HAP-1 (cell line): ENCODE measurements at places on chromosomes 1 and 21.

GRCh38 chr1:24206083-24206464 is 19.0 kb upstream of the IFNLR1 start:
- no peak for DNase-seq

- no peak for DNase-seq
These were observed 24.2 kb upstream of the CR2 start for GRCh38 chr1:207429963-207430362.

DNA sequence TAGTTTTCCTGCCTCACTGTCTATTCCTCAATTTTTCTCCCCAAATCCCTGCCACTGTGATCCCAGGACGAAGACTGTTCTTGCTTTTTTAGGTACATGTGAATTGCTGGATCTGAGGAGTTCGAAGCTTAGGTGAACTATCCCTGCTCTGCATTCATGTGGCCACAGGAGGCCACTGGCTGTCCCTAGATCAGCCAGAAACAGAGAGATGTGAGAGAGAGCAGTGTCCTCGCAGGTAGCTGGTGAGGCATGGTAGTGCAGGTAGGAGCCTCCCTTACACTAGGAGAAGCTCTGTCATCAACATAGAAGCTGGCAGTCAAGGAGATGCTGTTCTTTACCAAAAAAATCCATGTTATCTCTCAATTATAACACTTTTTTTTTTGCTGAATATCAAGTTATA is 71.5 kb downstream of the USP24 start:
- DNase-seq = no peak

DNA sequence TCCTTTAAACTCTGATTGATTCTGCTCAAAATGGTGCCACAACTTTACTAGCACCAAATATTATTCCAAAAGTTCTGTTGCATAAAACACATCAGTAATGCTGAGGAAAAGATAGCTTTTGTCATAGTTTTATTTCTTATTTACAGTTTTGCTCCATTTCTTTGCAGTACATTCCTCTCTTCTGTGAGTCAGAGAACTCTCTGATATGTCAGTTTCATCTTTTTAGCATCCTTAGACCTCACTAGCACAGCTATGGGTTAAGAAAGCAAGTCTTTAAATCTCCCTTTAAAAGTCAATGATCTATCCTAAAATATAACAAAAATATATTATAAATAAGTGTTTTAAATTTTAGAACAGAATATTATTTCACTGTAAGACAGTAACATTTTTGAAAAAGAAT is 356.6 kb upstream of the SNX7 start:
- no peak for DNase-seq

DNA sequence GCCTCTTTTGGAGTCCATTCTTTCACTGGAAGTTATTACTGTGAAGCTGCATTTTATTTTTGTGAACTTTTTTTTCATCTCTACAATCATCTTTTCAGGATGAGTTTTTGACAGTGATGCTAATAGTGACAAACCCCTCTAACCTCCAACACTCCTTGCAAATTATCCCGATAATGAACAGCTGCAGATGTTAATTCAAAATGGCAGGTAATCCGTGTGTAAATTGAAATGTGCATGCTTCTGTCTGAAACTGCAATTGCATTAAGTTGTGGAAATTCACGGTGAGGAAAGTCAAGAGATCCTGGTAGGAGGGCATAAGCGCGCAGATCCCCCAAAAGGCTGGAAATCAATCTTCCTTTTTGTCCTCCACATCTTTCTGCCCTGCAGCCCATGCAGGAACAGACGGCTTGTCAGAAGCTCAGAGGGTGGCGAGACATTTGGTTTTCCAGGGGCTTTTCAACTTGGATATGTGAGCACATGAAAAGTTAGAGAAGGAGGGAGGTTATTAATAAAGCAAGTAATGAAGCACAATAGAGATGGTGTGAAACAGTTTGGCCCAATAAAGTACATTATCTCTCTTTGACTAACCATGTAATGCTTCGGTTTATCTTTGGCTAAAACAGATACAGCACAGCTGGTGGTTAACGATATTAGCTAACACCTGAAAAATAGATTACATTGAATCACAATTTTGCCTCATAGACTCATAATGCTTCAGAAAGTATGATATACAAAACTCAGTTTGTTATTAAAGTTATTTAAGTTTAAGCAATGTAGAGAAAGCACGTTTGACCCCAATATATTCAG is 143.5 kb upstream of the COA6 start:
- no peak for DNase-seq

DNA sequence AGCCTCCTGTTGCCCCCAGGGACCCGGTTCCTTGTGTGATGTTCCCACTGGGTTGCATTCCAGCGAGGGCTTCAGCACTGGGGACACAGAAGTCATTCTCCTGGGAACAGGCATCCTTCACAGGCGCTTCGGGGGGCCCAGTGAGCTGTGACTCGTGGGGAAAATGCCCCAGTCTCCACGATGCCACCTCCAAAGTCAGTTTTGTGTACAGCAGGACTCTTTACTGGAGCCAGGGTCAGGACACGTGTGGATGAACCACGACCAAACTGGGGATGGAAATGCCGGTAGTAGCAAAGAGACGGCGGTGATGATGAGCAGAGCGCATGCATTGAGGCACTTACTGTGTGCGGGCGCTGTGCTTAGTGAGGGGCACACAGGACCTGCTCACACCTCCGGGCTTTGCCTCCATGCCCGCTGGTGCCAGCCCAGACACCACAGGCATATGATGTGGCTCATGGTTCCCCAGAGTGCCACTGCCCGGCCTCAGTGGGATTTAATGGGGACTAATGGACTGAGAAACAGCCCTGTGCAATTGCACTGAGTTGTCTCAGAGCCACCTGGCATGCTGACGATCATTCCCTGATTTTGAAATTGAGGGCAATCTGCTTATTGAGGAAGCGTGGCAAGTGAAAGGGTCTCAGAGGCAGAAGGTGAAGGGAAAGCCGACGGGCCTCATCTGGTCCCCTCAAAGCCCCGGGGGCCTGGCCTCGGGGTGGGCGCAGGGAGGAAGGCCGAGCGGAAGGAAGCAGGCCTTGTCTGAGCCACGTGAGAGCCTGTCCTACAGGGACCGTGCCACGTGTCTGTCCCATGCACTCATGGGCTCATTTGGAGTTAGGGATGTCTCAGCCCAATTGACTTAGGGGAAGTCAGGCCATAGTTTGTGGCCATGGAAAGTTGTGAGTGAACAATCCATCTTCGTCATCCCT is 91.4 kb downstream of the PDE9A start:
- DNase-seq = no peak

GRCh38 chr1:158572226-158572625 is 1.8 kb upstream of the OR6P1 start:
- DNase-seq = no peak

DNA sequence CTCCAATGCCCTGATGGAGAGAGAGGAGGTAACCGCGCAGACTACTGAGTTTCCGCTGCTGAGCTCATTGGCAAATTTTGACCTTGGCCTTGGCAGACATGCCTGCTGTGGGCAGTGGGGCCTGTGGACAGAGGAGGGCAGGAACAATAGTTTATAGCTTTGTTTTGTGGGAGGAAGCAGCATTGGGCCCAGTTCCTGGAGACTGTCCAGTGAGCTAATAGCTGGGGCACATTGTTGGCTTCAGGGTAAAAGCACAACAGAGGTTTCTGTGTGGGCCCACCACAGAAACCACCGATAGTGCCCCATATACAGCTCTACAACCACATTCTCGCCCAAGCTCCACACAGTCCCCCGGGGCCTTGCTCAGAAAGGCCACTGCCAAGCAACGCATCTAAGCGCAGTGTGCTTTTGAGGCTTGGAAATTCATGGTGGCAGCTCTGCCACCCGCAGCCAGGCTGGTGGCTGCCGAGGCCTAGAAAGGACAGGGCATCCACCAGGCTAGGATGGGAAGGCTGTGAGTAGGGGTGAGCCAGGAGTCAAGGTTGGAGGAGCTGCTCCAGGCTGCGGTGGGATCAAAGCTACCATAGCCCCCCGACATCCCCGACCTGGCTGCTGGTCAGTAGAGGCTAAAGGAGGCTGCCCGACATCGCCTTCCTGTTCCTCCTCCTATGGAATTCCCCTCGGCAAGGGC is 43.2 kb downstream of the NEK2 start:
- DNase-seq = no peak

- no peak for DNase-seq
These were observed 145.4 kb downstream of the GALNT2 start for GRCh38 chr1:230212405-230212936.

GRCh38 chr1:235056937-235057336 is 71.7 kb downstream of the TOMM20 start:
- DNase-seq = no peak

GRCh38 chr1:216055004-216055403 is 368.2 kb downstream of the USH2A start:
- DNase-seq = no peak

DNA sequence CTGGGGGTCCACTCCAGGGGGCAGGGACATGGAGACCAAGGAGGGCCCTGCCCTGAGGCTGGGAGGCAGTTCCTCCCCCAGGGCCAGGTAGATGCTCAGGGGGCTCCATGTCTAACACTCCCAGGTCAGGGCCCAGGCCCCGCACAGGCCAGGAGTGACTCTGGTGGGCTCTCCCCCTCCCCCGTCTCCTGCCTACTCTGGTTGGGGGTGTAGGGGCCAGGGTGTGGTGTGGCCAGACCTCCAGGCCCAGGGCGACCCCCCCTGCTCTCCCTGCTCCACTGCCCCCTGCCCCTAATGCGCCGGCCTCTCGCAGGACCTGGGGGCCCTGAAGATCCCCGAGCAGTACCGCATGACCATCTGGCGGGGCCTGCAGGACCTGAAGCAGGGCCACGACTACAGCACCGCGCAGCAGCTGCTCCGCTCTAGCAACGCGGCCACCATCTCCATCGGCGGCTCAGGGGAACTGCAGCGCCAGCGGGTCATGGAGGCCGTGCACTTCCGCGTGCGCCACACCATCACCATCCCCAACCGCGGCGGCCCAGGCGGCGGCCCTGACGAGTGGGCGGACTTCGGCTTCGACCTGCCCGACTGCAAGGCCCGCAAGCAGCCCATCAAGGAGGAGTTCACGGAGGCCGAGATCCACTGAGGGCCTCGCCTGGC is 19.7 kb upstream of the CCDC27 start:
- no peak for DNase-seq

DNA sequence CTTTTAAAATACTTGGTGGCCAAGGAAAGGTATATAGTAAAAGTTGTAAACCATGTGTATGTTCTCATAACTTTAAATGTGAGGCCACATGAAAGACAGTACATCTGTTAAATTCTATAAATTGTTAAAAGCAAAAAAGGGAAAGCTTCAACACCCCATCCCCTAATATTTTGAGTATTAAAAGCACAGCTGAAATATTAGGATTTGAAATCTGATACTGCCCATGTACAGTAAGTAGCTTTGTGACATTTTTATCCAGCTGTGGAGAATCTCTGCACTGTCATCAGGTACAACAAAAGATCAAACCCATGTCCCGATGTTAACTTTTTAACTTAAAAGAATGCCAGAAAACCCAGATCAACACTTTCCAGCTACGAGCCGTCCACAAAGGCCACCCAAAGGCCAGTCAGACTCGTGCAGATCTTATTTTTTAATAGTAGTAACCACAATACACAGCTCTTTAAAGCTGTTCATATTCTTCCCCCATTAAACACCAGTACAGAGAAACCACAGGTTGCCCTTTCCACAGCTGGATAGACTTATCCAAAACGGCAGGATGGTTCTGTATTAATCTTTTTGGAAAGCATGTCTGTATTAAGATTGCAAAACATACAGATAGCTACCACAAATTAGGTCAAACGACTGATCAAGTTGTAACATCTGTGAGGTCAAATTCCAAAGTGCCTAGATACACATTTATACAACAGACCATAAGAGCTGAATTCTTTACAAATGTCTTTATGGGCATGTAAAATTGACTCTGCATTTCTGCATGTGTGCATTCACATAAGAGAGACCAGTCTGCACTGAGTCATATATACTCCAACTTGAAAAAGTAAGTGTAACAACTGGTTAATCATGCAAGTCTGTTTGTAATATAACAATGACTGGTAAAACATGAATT is 5.2 kb downstream of the IRF2BP2 start:
- DNase-seq = no peak

- no peak for DNase-seq
These were observed 67.2 kb downstream of the SLC37A1 start for GRCh38 chr21:42580793-42581321.

GRCh38 chr1:211348547-211348946 is 21.9 kb downstream of the TRAF5 start:
- no peak for DNase-seq

GRCh38 chr1:197868751-197869489 is 33.5 kb upstream of the C1orf53 start:
- peak; percentile 64 for DNase-seq

GRCh38 chr1:21258331-21259134 is 31.7 kb downstream of the ECE1 start:
- DNase-seq = no peak

DNA sequence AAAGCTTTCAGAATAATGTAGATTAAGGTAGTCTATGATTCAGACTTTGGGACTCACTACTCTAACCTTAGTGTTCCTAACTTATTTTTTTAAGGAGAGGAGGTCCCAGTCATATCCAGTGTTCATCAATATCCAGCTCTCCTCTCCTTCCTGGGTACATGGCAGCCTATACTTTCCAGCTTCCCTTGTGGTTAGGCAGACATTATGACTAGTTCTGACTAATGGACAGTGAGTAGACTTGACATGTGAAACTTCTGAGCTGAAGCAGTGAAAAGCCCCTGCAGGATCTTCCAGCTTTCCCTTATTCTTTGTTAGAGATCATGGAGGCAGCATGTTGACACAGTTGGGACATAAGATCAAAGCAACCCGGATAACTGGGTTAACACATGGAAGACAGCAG is 144.2 kb downstream of the PTPRU start:
- DNase-seq = no peak

- no peak for DNase-seq
These were observed 98.7 kb upstream of the RGS1 start for GRCh38 chr1:192476802-192477298.

DNA sequence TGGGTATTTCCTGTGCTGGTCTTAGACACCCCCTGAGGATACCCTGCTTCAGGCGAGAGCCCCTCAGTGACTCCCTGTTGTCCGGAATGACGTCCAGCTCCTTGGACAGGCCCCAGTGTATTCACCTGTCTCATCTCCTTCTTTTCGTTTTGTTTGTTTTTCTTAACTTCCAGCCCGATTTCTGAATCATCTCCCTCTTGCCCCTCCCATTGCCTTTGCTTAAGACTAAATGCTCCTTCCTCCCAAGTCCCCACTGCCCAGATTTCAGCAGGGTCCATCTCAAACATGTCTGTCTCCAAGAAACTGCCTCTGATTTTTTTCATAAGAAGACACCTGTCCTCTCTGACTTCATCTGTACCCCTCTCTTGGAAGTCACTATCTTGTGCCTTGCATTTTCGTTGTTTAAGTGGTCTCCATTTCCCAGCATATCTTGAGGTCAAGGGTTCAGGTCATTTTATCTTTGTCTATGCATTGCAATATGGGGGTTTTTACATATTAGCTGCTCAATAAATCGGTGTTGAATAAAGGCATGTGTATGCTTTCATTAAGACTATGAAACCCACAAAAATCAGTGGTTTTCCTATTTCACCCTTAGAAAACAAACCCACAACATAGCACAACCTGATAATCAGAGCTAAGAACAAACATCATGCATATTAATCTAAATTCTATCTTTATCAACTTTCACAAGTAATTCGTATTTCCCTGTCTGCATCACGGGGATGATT is 58.4 kb upstream of the LGALS8 start:
- no peak for DNase-seq

GRCh38 chr1:58979677-58980076 is 195.8 kb upstream of the JUN start:
- no peak for DNase-seq
